Effector memory CD8-positive, alpha-beta T cell (primary cell): ENCODE measurements at places on chromosomes 16 and 17.

GRCh38 chr17:66654106-66654740 lies 180.7 kb upstream of the CACNG5 start:
- no peak for DNase-seq

GRCh38 chr16:86321491-86321890 lies 188.8 kb upstream of the FOXF1 start:
- no peak for DNase-seq

DNA sequence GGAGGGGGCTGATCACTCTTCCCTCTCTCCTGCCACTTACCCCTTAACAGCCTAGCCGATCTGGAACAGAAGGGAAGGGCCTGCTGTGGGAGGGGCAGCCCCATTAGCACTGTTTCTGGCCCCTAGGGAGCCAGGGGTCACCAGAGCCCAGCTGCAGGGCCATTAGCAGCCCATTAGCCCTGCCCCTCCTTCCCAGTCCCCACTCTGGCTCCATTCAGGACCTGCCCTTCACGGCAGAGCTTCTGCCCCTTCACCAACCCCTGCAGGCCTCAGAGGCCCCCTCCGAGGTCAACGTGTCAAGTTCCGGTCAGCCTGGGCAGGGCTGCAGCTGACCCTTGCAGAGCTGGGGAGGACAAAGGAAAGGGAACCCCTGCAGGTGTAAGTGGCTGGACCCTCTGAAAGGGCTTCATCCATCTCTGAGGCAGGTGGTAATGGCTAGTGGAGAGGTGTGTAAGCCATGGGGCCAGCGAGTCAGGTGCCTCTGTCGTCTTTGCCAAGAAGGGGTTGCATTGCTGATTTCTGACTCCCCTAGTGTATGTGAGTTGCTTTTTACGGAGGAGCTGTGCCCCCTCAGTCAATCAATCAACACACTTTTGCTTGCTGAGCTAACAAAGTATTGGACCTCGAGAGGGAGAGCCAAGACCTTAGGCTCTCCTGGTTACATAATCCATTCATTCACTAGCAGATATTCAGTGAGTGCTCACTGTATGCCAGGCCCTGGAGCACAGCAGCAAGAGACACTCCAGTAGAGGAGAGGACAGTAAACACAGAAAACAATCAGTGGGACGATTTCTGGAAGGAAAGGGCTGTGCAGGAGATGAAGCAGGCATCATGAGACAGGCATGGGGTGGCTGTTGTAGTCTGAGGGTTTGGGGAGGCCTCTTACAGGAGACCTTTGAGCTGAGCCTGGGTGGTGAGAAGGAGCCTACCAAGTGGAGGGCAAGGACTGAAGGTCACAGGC lies 18.2 kb upstream of the KCNJ12 start:
- no peak for DNase-seq

DNA sequence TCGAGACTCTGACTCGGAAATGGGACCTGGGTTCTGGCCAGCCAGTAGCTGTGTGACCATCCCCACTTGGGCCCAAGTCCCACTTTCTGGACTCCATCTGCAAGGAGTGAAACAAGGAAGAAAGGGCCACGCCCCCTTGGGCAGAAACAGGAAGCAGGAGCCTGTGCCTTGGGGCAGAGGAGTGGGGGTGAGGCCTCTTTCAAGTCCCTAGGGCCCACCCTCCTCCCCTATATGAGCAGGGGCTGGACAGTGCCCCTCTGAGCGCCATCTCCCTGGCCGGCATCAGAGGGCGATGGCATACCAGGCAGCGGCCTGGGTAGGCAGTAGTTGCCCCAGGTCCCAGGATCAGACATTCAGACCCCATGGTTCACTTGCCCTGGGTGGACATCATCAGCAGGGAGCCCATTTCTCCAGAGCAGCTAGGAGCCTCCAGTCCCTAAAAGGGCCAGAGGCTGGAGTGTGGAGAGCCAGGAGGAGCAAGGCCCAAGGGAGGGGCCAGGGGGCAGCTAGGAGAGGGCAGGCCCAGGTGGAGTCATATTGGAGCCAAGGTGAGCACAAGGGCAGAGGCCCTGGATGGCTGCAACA lies 7.1 kb downstream of the BCAR1 start:
- no peak for DNase-seq

GRCh38 chr17:56715613-56716357 lies 117.9 kb downstream of the C17orf67 start:
- DNase-seq = peak; percentile 66

GRCh38 chr16:71811261-71811803 lies 2.7 kb upstream of the AP1G1 start:
- DNase-seq = no peak

- DNase-seq = no peak
Observed at GRCh38 chr16:24208710-24209109, 47.4 kb upstream of the CACNG3 start.

DNA sequence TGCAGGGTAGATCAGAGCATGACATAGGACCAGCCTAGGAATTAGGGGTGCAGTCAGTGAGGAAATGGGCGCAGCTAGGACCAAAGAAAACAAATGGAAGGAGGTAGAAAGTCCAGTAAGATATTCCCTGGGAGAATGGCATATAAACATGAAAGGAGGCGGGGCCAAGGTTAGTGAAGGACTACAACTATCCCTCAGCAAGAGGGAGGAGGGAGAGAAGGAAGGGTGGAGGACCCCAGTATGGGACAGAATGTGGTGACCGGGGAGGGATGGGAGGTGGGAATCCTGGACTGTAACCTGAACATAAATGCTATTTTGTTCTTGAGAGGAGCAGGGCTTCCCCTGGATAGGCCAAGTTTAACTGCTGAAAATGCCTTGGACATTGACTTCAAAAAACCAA lies 22.8 kb downstream of the ITGB3 start:
- DNase-seq = no peak

- no peak for DNase-seq
Observed at GRCh38 chr16:3138342-3138741, 3.5 kb downstream of the ZNF213 start.

DNA sequence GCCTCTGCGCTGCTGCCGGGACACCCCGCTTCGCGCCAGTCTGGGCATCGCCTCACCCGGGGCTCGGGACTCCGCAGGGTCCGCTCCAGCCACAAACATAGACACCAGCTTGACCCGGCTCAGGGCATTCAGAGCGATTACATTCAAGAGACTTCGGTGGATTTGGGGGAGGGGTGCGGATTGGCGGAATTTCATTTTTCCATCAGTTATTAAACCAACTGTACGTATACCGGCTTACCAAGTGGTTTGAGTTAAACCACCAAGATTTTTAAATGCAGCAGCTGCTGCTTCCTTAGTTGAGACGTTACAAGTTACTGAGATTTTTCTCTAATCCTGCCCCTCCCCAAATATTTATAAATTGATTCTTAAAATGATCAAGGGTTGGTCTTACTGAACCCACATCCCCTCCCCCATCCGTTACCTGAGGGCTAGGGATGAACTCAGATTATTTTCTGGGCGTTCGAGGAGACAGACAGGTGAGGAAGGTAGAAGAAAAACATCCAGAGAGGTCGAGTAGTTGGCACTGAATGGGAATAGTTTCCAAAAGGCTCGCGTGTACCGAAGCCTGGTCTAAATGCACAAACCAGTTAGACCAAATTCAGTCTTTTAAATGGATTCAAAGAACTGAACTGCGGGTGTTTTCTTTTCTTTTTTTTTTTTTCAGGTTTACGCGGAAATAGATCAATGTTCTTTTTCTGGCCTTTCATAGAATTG lies 1.5 kb downstream of the CRHR1 start:
- no peak for DNase-seq

DNA sequence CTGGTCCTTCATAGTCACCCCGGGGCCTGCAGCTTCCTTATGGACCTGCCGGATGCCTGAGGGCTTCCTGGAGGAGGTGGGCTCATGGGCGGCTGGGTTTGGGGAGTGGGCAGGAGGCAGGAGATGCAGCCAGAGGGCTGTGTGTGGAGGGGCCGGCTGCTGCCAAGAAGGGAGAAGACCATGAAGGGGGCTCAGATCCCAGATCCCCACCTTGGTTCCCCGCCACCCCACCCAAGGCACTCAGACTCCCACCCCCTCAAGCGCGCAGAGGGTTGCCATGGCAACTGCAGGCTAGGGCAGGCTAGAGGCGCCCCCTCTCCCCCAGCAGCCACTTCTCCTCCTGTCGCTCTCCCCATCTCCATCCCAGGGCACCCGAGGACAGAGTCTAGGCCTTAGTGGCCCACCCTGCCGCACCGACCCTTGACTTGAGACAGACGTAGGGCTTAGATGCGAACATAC lies 104.5 kb downstream of the CRLF3 start:
- no peak for DNase-seq

GRCh38 chr17:17325228-17325627 lies 22.1 kb downstream of the NT5M start:
- no peak for DNase-seq

DNA sequence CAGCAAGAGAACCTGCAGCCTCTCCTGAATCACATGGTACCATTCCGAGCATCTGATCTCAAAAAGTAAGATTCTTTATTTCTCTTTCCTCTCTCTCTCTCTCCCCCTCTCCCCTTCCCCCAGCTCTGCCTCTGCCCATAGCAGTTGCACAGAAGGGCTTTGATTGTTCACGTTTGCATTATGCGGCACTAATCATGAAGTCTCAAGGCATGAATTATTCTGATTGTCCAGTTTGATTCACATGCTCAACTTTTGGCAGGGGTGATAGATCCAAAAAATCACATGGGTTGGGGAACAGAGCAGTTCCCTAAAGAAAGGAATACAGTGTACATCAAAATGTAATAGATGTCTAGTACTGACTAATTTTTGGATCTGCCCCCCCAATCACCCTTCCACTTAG lies 380.0 kb upstream of the SOX9 start:
- DNase-seq = no peak

- no peak for DNase-seq
Observed at GRCh38 chr17:34276826-34277225, 6.8 kb downstream of the CCL7 start.

- DNase-seq = no peak
Observed at GRCh38 chr17:77667478-77667877, 291.0 kb upstream of the TNRC6C start.
